ENCODE measurements at places on chromosomes 6 and 20.

DNA sequence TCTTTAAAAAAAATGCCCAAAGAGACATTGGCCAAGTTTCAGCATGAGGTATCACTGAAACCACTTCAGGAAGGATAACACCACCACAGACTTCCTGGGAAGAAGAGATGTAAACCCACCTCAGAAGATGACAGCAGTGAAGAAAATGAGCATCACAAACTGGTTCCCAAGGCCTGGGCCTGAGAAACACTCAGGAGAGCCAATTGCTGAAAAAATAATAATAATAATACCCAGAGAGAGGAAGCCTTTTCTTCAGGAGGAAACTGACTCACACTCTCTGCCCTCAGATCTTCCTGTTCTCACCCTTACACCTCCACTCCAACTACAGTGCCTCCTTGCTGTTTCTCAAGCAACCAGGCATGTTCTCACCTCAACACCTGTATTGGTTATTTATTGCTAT, 68.1 kb upstream of the MAFB start:
- no peak for DNase-seq

DNA sequence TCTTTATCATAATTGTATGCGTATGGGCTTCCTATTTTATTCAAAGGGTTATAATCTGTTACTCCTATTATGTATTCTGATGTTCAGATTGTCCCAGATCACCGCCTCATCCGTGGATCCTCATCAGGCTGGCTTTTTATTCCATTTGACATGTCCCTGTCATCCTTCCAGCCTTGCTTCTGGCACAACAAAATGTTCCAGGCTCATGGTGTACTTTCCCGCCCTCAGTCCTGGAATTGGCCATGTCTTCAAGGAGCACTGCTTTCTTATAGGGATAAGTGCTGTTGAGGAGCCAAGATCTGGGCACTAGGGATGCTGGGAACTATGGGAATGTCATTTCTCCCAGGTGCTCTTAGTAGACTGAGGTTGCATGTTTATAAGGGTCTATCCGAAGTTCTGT, 207.8 kb downstream of the JARID2 start:
- no peak for DNase-seq

- no peak for DNase-seq
Measured at GRCh38 chr6:105677671-105678475, 275.0 kb upstream of the PREP start.

- DNase-seq, result no peak
Measured at GRCh38 chr20:50632701-50633100, 58.6 kb downstream of the RIPOR3 start.

DNA sequence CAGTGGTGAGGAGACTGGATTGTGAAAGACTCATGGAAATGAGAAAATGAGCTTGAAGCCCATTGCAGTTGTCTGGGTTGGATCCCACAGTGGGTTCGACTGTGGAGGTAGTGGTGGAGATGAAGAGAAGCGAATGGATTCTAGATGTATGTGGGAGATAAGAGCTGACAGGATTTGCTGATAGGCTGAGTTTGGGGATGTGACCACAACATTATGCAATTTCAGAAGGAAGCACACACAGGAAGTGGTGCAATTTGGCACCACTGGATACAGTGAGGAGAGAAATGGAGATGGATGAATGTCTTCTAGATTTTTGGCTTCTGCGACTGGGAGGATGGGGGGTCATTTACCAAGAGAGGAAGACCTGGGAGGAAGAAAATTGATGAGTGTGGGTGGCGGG, 64.4 kb upstream of the MAFB start:
- DNase-seq, result no peak

DNA sequence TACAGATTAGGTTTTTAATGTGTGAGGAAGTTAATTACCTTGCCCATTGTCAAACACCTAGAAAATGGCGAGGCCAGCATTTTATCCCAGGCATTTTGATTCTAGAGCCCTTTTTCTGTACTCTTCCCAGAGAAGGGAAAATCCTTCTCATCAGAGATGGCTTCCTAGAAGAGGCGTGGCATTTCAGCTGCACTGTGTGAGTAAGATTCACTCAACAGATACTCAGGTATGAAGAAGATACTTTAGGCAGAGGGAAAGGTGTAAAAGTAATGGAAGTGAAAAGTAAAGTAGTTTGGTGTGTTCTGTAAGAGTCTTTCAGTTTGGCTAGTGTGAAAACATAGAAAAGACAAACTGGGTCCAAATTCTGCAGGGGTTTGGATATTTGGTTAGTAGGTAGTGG, 113.8 kb downstream of the MAP3K4 start:
- DNase-seq, result no peak
